ENCODE measurements at places on chromosomes 3 and 15.

- no peak for DNase-seq
These were observed 1.3 kb downstream of the SCN5A start for GRCh38 chr3:38648024-38648658.

GRCh38 chr15:90212221-90213098, 11.3 kb downstream of the SEMA4B start:
- DNase-seq = no peak

- no peak for DNase-seq
These were observed 62.7 kb downstream of the TCF12 start for GRCh38 chr15:56981160-56981559.

DNA sequence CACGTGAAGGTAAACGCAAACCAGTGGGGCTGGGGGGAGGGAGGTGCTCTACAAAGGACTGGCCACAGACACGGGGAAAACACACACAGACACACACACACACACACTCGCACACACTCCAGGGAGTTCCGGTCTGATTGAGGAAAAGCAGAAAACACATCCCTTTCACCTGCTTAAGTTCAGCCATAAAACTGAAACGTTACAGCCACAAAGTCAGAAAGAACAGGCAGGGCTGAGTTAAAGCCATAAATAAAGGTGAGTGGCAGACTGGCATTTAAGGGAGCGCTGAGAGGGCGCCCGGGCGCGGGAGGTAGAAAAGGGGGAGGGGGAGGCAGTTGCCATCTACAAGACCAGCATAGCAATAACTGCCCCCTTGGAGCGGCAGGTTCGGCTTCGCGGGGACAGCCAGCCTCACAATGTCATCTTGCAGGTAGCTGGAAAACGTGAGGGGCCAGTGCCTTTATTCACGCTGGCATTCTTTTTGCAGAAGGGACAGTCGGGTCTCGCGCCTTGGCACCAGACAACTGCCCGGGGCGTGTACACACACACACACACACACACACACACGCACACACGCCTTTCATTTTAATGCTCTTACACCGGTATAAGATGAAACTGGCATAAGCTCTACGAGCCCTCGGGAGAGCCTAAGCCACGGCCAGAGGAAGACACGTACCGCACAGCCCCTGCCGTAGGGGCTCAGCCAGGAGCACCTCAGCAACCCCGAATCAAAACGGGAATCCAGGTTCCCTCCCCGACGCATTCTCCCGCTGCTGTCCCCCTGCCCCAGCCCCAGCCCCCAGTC, 866 bp downstream of the TNIK start:
- DNase-seq = no peak

DNA sequence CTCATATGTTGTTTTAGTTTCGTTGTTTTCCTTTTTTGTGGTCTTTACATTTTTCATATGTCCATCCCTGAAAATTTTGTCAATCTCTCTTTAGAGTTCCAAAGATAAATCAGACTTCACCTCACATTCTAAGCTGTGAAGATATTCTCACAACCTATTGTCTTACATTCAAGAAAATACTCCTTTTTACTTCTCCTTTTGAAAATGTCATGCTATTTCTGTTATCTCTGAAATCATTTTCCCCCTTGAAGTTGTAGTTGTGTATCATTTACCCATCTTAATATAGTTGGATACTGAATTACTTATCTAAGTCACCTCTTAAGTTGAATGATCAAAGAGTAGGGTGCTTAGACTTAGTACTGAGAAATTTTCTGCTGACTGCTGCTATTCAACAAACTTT, 74.3 kb downstream of the DCUN1D1 start:
- no peak for DNase-seq

DNA sequence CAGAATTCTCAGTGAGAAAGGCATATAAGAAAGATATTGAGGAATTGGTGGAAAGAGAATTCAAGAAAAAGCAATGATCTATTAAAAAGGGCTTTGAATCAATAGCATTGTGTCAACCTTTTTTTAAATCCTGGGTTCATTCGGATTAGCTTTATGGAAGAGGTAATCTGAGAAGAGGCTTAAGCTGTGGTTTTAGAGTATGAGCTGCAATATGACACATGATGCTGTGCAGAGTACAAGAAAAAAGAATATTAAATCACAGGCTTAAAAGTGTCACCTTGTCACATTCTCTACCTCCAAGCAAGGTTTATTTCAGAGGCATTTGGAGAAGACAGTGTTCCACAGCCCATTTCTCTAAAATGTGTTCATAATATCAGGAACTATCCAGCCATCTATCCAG, 128.9 kb downstream of the RTP4 start:
- no peak for DNase-seq

GRCh38 chr15:89116404-89116803, 28.1 kb downstream of the ABHD2 start:
- DNase-seq = no peak

- DNase-seq = no peak
These were observed 8.2 kb downstream of the THOC7 start for GRCh38 chr3:63855333-63855940.

- DNase-seq = no peak
These were observed 59.5 kb downstream of the SNRK start for GRCh38 chr3:43345877-43346276.

DNA sequence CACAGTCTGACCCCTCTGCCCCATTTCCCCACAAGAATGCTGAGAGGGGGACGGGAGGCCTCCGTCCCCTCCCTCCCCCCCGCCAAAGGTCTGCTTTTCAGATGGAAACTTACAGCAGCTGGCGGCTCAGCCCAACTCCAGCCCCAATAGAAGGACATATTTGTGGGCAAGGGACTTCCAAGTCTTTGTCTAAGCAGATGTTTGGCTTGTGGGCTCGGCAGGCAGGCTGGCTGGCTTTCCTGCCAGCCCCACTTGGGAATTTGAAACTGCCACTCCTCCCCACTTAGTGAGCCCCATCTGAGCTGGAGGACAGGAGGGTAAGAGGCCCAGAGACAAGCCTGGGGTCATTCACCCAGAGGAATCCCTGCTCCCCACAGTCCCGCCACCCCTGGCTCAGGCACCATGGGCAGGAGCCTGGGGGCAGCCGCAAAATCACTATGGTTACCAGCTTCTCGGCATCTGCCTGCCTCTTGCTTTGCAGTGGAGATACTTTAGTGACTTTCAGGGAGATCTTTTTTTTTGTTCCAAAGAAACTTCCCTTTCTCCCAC, 53.6 kb downstream of the LMCD1 start:
- DNase-seq = no peak

- DNase-seq = no peak
These were observed 53.6 kb upstream of the MYO5C start for GRCh38 chr15:52349052-52349700.

GRCh38 chr15:80183306-80183705, 30.5 kb downstream of the FAH start:
- DNase-seq = no peak

- DNase-seq = no peak
These were observed 222.1 kb upstream of the ADAMTS9 start for GRCh38 chr3:64909757-64910467.

- DNase-seq = peak; percentile 9
These were observed 65.8 kb downstream of the MB21D2 start for GRCh38 chr3:192851821-192852372.

DNA sequence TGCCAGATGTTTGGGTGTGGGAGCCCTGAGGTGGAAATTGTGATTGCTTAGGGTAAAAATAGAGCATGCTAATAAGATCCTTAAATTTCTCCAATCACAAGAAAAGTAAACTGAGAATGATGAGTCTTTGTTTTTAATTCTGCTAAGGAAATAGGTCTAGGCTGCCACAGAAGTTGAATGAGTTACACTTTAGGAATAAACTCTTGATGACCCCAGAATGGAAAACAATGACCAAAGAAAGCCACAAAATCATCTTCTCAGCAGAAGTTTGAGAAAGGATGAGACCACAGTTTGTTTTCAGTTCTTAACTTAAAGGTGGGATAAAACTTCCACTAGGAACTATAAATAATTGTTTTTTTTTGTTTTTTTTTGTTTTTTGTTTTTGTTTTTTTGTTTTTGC, 164.6 kb upstream of the BCL6 start:
- DNase-seq = no peak

DNA sequence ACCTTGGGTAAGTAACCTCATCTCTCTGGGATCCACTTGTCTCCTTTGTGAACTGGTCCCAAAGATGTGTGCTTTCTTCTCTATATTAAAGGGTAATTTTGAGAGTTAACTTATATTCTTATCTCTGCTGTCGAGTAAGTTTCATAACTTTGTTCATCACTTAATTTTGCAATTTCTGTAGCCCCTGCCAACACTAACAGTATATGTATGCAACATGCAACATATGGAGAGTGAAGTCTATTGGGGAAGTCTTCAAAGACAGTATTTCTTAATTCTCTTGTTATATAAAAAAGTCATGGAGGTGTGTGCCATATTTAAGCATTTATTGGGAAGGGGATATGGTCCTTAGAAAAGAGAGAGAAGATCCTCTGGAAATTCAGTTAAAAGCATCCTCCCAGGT, 85.9 kb downstream of the LRRC3B start:
- DNase-seq = no peak

DNA sequence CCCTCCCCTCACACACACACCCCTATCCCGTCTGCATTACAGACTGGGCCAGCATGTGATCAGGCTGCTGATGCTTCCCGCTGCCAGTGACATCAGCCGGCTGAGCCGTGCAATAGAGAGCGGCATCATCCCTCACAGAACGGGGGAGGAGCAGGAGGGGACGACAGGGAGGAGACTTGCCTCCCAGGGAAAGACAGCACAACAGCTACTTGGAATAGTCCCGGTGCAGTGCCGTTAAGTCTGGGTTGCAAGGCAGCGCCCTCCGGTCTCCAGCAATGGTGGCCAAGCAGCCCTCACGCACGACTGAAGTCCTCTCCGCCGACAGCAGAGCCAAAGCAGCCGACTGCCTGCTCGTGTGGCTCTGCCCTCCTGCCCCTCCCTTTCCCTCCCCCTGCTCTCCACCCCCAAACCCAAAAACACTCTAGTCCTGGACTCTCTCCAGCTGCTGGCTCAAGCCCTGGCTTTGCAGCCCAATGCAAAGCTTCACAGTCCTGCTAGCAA, 31.5 kb upstream of the RPS17 start:
- DNase-seq = peak; percentile 85

DNA sequence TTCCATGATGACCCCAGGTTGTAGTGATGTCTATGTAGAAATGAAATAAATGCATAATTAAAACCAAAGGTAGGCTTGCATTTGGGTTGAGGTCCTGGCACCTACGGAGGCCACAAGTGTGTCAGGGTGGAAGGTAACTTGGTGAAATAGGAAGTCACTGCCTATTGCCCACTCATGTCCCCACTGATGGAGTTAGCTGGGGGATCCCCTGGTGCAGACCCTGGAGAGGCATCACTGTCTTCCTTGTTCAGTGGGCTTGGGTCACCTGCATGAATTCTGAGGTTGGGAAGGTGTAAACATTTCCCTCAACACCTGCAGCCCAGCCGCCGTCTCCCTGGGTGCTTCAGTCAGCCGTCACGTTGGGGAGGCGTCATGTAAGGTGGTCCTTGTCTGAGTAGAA, 97.1 kb downstream of the APBA2 start:
- no peak for DNase-seq

- DNase-seq = no peak
These were observed 1.6 kb upstream of the CHST13 start for GRCh38 chr3:126522363-126522788.

DNA sequence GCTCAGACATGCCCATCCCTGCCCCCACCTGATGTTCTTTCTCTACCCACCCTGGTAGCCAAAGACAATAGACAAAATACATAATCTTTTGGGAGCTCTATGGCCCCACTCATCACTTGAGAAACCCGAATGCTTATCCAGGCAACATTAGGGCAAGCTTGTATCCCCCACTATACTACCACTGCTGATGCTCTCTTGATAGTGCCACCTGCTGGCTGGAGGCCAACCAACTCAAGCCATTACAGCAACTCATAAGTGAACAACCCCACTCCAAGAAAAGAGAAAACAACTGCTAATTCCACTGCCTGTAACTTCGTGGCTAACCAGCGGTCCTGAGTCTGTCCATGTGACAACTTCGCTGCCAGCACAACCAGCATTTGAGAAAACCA, 342.5 kb upstream of the TGFBR2 start:
- no peak for DNase-seq

DNA sequence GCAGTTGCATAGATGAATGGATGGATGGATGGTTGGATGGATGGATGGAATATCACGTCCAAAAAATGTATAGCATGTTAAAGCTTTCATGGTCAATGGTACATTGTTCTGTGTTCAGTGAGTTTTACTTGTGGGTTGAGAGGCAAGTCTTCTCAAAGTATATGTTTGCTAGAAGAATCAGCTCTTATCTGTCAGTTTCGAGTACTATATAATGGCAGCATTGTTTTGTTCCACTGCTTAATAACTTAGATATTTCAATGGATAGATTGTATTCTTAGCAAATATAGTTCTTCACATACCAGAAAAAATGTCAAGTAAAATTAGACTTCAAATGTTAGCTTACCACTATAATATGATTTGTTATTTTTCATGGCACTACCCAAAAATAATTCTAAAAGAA, 100.9 kb upstream of the CDIN1 start:
- DNase-seq = no peak

DNA sequence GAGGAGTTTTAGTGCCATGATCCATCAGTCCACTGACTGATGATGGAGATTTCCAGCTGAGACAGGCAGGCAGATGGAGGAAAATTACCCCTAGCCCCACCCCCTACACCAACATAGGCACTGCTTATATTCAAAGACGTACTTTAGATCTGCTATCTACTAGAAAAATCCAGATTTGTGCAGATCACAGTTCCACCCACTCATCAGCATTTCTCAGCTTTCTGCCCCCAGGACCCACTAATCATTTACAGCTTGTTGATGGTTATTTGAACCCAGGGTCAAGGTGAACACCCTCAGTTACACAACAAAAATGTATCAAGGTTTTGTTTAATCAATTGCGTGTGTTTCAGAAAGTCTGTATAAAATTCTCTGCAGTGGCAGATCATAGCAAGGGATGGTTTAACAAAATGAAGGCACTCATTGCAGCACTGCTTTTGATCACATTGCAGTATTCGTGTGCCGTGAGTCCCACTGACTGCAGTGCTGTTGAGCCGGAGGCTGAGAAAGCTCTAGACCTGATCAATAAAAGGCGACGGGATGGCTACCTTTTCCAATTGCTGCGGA, at the start of gene HRG:
Gene HRG (plus strand): TSS at position 390 of the 564 bp plus-strand sequence. CDS start 18 bp downstream, at position 408.
- DNase-seq = no peak

- no peak for DNase-seq
These were observed 12.3 kb downstream of the ABTB1 start for GRCh38 chr3:127684871-127685707.

- DNase-seq = no peak
These were observed 49.9 kb upstream of the FURIN start for GRCh38 chr15:90818251-90819210.

Data from nucleus accumbens (tissue), 56 donors.